ENCODE measurements at places on chromosomes 11 and 22.

DNA sequence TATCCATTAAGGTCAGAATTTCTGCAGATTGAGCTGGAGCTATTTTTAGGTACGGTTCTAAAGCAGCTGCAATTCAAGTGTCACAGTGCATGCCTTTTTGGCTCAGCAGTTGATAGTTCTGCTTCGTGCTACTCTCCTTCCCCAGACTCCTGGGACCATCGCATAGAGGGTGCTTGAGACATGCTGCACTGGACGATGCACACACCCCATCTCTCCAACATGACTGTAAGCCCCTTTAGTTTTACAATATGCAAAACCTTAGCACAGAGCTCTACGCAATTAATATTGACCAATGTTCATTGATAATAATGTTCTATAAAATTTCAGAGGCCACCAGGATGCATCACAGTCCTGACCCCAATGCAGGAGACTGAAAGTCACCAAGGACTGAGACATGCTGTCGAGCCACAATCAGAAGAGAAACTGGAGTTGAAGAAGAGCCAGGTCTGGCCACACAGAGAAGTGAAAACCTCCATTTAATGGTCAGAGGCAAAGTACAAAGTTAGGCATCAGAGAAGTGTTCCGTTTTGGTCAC, 120.9 kb upstream of the ZC3H12C start:
- DNase-seq, result no peak

GRCh38 chr22:24503137-24503842, 8.2 kb downstream of the UPB1 start:
- DNase-seq, result peak; percentile 74

DNA sequence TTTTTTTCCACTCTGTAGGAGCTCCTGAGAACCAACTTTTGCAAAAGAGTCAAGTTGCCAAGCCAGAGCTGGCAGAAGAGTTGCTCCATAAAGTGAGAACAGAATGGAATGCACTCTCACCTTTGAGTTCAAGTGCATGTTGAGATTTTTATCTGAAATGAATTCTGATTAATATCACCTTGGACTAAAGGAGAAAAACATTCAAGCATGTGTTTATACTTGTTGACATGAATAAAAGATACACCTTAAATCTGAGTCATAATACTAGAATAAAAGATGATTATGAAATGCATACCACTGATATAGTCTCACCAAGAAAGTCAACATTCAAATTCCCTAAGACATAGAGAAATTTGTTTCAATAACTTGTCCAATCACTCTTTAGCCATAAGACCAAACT, 37.8 kb downstream of the ARL14EP start:
- no peak for DNase-seq

DNA sequence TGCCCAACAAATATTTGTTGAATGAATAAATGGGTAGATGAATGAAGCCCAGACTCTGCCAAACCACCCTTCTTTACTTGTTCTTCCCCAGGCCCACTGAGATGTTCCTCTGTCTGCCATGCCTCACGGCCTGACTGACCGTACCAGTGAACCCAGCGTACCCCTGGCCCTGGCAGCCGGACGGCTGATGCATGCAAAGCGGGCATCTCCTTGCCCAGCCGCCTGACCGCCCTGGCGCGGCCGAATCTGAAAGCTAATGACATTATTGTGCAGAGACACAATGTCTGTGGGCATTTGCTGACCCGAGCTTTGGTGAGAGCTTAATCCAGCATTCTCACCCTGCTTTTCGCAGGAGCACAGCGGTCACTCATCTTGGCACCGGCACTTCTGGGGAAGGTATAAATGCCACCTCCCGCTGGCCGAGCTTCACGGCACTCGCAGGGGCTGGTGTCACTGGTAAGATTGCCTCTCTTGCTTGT, at the start of gene CRYBB2:
Gene CRYBB2 (plus strand): TSS at position 429 of the 479 bp plus-strand sequence. CDS start 1,791 bp downstream, outside the sequence.
- no peak for DNase-seq

Data from stimulated activated CD4-positive, alpha-beta T cell treated with anti-CD3 and anti-CD28 coated beads, Interleukin-4, amount 100 ng/mL, for 24 hours (primary cell).